NCI-H2029 (cell line): ENCODE measurements at places on chromosomes 11 and 22.

DNA sequence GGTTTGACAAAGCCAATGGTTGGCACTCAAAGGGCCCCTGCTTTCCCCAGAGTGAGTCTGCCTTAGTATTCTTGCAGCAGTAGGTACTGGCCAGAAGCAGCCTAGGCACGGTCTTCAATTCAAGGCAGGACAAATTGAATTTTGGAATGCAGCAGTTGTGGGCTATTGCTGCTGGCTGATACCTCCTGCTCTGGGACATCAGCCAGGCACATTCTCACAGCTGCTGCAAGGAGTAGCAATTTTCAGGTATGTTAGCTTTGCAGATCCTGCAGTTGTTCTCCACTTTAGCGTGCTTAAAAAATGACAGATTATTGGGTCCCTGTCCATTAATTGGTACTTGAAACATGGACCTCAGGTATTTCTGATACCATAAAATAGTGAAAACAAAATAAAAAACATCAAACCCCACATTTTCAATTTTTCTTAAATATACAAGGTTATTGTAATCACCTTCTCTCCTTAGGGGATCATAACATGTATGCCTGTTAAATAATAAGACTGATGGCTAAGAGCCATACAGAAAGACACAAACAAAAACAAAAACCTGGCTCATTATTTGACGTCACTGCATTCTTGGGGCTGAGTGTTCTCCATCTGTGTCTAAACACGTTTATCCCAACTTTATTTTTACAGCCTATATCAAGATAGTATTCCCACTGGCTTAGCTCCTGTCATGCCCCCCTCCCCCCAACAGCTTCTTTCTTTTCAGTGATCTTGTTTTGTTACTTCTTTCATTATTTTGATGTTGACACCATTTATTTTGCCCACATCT, 85.1 kb upstream of the CARD18 start:
- no peak for DNase-seq

- no peak for DNase-seq
These were observed 29.2 kb downstream of the ALG12 start for GRCh38 chr22:49889071-49889470.

DNA sequence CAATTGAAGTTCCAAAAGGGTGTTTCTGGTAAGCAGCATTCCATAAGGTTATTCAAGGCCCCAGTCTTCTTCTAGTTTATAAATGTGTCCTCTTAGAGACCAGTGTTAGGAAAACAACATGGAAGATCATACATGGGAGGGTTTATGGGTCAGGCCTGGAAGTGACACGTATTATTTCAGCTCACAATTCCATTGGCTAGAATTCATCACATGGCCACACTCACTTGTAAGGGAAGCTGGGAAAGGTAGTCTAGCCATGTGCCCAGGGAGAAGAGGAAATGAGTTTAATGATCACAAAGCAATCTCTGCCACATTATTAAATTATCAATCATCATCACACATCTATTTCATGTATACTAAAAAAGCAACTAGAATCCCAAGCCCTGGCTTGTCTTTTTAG, 181.7 kb upstream of the TBCEL start:
- DNase-seq = no peak

DNA sequence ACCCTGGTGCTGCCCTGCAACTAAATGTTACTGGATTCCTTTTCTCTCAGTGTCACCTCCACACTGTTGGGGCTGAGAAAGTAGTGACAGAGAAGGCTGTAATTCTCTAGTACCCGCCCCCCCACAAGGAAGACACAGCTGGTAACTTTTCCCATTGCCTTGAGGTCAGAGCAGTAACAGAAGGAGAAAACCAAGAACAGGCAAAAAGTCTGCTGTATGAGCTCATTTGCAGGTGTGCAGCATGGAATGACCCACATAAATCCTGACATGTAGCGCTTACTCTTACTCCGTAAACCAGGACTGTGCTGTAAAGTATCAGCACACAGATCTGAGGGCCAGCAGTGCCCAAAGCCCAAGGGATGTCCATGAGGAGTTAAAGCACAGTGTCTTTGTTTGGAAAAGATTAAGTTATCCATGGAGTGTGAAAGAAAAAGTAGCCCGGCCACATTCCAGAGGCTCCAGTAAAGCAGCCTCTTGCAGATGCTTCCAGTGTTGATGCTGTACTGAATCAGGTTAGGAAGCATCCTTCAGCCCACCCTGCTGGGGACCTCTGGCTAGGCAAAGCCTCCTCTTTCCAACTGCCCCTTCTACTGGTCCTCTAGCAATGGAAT, 120.7 kb downstream of the PLEKHA7 start:
- DNase-seq = no peak

DNA sequence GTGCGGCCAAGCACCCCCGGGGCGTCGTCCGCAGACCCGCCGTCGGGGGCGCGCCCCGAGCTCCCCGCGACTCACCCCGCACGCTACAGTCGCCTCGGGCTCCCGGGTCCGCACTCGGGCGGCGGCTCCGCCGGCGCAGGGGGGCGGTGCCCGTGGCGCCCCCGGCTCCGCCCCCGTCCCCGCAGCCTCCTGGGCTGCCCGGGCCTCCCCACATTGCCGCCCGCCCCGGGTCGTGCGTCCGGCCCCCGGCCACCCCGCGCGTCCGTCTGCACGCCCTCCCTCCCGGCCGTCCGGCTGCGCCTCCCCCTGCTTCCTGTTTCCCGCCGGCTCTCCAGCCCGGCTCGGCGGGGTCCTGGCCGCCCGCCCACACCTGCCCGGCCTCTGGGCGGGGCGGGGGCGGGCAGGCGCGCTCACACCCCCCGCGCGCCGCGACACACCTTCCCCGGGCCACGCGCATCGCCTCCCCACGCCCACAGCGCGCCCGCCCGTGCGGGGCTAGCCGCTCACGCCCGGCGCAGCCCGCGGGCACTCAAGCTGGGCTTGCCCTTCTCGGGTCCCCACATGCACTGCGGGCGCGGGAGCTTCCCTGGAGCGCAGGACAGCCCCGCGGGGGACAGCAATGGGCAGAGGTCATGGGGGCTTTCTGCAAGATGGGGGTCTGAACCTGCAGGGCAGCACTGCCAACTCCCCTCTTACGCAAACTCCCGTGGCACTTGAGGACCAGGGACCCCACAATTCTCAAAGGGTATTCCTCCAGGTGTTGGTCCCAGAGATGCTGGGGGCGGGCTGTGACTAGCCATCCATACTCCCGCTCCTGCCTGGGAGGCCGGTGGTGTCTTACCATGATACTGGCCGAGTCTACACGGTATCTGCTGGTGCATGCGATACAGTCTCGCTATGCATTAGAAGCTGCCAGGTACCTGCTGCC, at the start of gene CARD10:
TSS of gene CARD10 (minus strand) at position 148 of the 928 bp plus-strand sequence. CDS start 215 bp downstream, outside the sequence.
- DNase-seq = peak; percentile 11

GRCh38 chr11:19073454-19074415, 13.2 kb upstream of the MRGPRX2 start:
- peak; percentile 50 for DNase-seq

DNA sequence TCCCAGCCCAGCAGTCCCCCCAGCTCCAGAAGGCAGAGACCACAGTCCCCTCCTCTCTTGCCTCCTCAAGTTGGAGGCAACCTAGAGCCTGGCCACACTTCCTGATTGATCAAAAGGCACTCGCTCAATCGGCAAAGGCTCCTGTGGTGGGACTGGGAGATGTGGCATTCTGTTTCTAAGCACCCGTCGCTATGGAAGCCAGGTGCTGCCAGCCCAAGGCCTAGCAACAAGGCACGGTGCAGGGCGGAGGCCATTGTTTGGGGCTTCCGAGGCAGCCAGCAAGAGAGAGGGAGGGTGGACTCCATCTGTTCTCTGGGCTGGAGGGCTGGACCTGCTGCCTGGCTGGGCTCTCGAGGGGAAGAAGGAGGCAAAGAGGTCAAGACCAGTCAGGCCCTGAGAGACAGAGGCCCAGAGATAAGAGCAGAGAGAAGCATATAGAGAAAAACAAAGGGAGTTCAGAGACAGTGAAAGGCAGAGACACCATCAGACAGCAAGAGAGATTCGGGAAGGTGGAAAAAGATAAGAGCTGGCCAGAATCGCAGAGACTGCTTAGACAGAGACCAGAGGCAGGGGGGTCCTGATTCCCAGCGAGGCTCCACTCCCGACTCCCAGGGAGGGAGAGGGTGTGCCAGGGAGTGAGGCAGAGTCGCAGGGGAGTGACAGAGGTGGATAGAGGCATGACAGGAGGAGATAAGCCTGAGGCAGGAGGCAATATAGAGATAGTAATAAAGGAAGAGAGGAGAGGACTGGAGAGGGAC, 21.2 kb downstream of the PDE2A start:
- DNase-seq = no peak

DNA sequence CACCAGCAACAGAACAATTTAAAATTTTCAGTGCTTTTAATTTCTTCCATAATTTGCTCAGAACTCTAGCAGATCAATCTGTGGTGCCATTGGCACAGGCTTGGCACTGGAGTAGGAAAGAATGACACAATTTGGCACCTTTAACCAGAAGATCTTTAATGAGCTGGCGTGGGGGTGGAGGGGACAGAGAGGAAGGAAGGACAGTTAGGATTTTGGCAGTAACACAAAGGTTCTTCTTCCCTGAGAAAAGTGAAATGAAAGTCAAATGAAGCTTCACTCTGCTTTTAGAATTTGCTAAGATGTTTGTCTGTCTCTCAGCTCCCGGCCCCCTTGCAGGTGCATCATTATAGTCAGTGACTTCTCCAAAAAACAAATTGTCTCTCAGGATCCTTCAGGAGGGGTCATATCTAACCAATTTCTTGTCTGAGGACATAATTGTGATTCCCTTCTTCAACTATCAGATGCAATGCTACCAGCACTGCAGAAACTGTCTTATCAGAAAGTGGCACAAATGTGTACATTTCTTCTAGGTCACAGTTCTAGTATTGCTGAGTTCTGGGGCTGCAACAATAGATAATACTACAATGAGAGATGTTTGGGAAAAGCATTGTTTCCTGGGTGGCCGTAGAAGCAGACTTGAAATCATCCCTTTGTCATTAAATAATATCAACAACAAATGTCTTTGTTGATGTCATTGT, 66.8 kb downstream of the CSTPP1 start:
- peak; percentile 52 for DNase-seq

- no peak for DNase-seq
These were observed 4.4 kb downstream of the TMEM258 start for GRCh38 chr11:61787928-61788491.

DNA sequence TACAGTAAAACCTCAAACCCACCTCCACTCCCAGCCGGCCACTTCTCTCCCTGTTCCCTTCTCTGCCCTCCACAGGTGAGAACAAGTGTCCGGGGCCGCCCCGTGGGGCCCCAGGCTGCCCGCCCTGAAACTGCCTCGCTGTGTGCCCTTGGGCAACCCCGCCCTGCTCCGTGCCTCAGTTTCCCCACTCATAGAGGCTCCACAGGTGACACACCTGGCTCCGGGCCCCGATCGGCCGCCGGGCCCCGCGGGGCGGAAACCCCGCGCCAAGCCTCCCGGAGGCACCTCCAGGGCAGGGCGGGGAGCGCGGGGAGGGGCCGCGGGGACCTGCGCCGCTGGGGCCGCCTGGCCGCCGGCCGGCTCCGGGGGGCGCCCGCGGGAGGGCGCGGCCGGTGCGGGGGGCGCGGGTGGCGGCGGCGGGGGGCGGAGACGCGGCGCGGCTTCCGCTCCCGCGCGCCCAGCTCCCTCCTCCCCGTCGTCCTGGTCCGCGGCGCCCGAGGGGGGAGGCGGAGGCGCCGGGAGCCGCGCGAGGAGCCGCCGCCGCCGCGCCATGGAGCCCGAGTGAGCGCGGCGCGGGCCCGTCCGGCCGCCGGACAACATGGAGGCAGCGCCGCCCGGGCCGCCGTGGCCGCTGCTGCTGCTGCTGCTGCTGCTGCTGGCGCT, at the start of gene LRP5:
TSS of gene LRP5 (plus strand) at position 475 of the 663 bp plus-strand sequence. CDS start at position 599, 124 bp downstream.
- no peak for DNase-seq

DNA sequence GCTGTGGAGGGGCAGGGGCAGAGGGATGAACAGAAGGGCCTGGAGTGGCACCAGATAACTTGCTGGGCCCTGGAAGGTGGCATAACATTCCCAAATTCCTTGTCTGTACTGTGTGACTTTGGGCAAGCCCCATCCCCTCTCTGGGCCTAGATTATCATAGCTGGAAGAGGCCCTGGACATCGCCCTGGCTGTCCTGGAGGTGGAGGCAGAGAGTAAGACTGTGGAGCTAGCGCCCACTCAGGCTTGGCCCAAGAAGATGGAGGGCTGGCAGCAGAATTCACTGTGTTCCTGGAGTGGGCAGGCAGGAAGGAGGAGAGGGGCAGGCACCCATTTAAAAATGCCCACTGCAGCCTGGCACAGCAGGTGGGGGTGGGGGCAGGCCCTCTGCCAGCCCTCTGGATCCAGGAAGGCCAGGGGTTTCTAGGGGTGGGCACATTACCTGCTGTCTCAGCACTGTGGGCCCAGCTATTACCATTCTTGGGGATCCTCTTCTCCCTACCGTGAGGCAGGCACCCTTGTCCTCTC, 22.6 kb downstream of the ARHGEF17 start:
- no peak for DNase-seq

- DNase-seq = no peak
These were observed 29.0 kb downstream of the FBLN1 start for GRCh38 chr22:45531441-45532234.

- no peak for DNase-seq
These were observed 422.1 kb upstream of the FAT3 start for GRCh38 chr11:91802475-91802874.

GRCh38 chr22:49284056-49284784, 543.5 kb downstream of the BRD1 start:
- DNase-seq = no peak

DNA sequence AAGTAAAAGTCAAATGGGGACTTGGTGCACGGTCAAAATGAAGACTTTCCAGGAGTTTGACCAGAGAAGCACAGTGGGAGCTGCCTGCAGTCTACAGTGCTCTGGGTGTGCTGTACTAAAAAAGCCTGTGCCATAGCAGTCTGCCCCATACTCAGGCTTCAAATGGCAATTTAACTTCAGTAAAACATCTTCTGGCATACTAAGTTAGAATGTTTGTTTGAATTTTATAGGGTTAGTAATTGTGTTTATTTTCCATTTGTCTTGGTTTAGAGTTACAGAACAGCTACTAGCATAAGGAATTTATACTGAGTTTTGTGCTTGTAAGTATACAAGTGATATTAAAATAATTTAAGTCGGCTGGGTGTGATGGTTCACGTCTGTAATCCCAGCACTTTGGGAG, 29.3 kb upstream of the LIPT2 start:
- DNase-seq = no peak

- no peak for DNase-seq
These were observed 63.7 kb downstream of the DSCAML1 start for GRCh38 chr11:117733316-117733715.

DNA sequence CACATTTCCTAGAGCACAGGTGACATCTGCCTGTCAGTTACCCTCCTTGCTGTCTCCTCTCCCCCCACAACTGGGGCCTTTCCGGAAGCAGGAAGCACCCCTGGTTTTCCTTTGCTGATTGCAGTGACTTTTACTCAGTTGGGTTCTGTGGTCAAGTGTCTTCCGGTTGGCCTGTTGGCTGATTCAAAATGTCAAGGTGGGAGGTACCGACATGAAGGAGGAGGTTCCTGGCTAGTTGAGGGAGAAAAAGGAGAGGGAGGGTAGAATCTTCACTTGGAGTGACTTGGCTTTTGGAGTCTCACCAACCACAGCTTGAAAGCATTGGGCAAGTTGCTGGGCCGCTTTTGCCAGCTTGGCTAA, 9.3 kb upstream of the ADAMTS15 start:
- no peak for DNase-seq

- DNase-seq = no peak
These were observed 19.4 kb upstream of the ACCSL start for GRCh38 chr11:44028401-44028800.
